ENCODE measurements at places on chromosomes 4 and X.

- no peak for DNase-seq
Measured at GRCh38 chr4:38601916-38602291, 62.1 kb upstream of the KLF3 start.

DNA sequence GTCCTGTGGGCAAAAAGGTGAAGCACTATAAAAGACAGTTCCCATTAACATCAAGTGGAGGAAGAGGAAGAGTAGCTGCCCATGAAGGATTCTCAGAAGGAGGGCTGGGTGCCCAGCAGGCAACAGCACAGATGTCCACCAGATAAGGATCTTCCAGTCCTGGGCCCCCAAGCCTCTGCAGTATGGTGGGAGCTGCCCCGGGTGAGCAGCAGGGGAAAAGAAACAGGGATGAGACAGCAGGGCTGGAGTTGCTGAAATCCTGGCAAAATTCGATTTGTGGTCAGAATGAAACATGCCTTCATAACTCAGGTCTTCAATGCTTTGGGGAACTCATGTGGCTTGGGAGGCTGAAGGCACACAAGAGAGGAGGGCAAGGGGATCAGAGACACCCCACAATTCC, 94.6 kb downstream of the RASL11B start:
- DNase-seq: no peak

DNA sequence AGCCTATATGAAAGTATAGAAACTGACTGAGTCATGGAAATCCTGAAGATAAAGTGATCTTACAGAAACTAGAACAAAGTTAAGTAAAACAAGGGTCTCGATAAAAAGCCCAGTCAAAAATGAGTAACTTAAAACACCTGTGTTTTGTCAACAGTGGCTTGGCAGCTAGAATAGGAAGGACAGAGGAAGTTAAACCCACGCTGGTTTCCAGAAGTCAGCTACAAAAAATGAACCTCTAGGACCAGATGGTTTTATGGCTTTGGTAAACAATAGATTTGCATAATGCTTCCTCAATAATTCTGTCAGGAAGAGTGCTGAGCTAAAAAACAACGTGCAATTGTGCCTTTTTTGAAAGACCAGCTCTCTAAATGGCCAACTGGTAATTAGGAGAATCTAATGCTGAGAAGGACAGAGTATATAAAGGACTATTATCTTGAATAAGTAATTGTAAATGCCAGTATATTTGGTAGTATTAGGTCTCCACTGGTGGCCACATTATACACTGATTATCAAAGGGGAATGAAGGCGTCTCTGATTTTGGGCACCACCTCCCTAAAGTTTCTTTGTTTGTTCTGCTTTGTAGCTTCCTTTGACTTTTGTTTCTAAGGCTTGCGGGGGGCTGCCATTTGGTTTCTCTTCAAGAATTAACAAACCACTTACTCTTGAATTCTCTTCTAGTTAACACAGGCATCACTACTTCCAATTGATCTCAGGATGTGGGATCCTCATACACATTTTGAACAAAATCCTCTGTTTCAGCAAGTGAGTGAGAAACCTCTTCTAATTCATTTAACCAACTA, 72.2 kb upstream of the PPP3CA start:
- DNase-seq: peak; percentile 24

- no peak for DNase-seq
Measured at GRCh38 chrX:38304010-38304409, 23.3 kb downstream of the RPGR start.

GRCh38 chrX:26909728-26910127, 553.4 kb downstream of the PPP4R3C start:
- no peak for DNase-seq

- no peak for DNase-seq
Measured at GRCh38 chr4:13455411-13455810, 28.7 kb downstream of the RAB28 start.

GRCh38 chr4:86286726-86287125, 73.1 kb downstream of the MAPK10 start:
- DNase-seq: no peak

GRCh38 chr4:174058846-174059245, 224.6 kb downstream of the FBXO8 start:
- DNase-seq: no peak

GRCh38 chr4:124953061-124953460, 240.5 kb upstream of the ANKRD50 start:
- DNase-seq: no peak

DNA sequence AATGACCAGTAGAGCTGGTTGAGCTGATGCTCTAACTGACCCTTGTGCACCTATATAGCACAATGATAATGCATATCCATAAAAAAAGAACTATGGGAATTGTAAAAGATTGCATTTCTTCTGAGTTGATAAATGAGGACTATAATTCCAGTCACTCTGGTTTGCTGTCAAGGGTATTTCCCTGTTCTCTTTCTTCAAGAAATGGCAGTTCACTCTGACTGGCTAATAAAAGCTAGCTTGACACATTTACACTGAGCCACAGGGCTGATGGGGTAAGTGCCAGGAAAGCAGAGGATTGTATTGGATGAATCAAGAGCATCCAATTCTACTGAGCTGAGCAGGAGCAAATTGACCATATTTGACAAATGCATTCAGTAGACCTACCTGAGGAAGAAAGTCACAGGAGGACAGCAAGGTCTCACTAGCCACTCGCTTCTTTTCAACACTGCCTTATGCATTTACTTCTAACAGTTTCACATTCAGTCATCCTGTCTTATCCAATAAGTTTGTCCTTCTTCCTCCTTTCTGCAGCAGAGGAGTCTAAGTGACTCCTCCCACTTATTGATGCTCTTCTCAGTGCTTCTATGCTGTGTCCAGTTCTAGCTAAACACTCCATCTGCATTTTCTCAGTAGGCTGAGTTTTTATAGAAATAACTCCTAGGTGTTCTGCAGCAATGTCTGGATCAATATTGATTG, 43.0 kb downstream of the RBMX2 start:
- no peak for DNase-seq

- no peak for DNase-seq
Measured at GRCh38 chrX:121479406-121479805, 432.0 kb downstream of the GLUD2 start.

DNA sequence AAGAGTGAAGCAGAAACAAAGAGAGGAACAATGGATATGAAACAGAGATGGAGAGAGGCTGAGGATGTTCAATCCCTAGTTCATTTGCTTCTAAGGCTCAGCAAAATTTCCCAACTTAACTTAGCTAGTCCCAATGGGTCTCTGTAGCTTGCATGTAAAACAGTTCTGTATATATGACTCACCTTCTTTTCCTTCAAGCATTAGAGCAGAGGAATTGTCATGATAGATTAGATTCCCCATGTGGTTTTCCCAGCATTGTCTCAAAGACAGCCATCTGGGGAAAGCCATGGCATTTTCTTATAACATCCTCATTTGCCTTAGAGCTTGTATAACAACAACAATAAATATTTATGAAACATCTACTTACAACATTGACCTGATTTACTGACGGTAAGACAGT, 93.9 kb upstream of the GATB start:
- no peak for DNase-seq

DNA sequence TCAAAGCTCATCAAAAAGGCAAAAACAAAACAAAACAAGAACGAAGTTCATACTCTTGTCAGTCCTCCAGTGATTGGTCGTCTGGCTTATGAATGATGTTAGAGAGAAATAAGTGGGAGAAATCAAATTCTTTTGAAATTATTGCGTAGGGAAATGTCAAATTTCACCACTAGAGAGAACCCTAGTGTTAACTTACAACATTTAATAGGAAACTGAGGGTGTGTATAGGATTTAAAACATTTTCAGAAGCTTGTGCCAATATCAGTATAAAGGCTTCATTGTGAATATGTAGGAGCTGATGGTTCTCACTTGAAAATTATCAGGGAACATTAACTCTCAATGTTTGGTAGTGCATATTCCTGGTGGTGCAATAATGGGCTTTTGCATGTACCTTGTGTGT, 17.4 kb downstream of the ADH6 start:
- no peak for DNase-seq

Measured in NCI-H2081 (cell line).